ENCODE measurements at places on chromosomes 5 and 9.

- no peak for DNase-seq
Observed at GRCh38 chr9:92276331-92277032, 17.0 kb downstream of the IARS1 start.

DNA sequence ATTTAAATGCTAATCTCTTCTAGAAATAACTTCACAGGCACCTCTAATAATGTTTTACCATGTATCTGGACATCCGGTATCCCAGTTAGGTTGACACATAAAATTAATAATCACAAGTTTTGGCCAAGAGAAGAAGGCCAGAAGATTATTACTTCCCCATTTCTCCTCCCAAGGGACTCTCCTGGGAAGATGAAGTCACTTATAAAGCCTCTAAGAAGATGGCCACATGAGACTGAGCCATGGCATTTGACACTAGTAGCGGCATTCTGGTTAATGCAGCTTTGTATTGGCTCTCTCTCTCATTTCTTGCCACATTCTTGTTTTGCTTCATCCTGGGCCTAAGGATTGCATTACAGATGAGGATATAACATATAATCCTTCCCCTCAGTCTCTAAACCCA is 34.5 kb upstream of the RASA1 start:
- no peak for DNase-seq

DNA sequence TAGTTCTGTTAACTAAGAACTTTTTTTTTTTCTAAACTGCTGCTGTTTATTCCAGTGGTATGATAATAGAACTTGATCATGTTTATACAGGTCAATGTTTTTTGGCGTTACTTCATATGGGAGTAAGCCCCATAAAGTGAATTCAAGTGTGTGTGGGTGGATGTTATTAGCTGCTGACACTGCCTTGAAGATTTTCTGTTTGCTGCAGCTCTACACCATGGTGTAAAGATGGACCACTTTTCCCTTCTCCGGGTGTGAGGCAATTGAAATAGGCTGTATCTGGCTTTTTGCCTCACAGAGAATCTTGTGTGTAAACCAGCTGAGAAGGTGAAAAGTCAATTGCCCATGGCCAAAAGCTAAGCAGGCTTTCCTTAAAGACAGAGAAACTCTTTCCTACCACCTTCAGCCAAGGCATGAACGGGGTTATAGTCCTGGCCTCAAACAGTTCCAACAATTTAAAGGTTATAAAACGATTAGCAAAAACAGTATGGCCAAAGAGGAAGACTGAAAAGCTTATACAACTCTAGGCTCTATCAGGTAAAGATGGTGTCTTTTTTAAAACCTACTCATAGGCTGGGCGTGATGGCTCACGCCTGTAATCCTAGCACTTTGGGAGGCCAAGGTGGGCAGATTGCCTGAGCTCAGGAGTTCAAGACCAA is 33.9 kb upstream of the ABCA1 start:
- DNase-seq = no peak

- no peak for DNase-seq
Observed at GRCh38 chr9:132036521-132036920, 43.1 kb downstream of the MED27 start.

- DNase-seq = no peak
Observed at GRCh38 chr5:31767335-31768031, 128.6 kb downstream of the PDZD2 start.

- no peak for DNase-seq
Observed at GRCh38 chr9:101566904-101567724, 27.7 kb downstream of the PPP3R2 start.

- DNase-seq = no peak
Observed at GRCh38 chr5:21680196-21680595, 1172.9 kb downstream of the CDH12 start.

GRCh38 chr9:462606-463005 is 247.9 kb downstream of the DOCK8 start:
- DNase-seq = no peak

DNA sequence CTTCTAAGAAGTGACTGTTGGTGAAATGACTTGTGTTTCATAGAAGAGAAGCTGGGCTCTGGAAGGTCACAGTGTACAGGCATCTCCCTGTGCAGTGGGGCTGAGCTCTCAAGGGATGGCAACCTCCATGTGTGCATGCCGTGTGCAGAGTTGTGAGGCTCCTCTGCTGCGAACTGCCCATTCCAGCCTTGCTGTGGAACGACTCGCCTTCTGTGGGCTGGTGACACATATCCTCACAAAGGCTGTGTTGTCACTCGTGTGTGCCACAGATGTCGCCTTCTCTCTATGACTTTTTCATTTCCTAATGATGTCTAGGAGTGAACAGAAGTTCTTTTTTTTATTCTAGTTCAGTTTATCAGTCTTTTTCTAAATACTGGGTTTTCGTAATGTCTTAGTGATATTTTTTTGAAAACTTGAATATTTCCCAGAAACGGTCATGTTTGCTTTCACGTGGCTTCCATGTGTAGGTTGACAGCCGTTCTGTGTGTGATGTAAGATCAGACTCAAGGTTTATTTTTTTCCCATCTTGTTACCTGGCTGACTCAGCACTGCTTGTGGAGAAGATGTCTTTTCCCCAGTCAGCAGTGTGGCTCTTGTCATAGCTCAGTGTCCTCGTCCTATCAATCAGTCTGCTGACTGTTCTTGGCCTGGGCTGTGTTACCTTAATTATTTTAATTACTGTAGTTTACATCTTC is 57.3 kb upstream of the CACNA1B start:
- no peak for DNase-seq

GRCh38 chr9:82565188-82565969 is 497.6 kb downstream of the RASEF start:
- DNase-seq = no peak

DNA sequence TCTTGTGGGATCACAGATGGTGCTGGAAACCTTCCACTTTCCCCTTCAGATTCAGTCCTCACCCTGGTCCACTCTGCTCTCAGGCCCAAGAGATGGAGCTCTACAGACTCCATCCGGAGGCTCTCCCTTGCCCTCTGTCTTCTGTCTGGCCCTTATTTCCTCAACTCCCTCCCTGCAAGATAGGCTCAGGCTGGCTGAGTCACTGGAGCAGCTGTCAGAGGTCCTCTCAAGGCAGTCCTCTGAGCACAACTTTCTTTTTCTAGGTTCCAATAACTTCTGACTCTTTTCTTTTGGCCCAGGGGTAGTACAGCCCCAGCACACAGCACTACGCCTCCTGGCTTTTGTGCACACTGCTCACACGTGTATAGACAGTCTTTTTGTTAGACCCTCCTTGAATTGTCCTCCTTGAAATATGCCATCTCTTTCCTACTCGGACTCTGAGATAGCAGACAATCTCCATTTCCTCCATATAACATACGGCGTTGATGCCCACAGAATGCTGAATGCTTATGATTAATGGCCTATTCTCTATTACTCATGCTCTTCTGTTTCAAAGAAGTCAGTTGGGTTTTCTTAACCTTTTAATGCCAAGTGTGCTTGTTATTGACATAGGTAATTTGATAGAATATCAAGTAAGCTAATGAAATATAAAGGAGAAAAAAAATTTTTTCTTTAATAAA is 193.1 kb downstream of the SLC12A2 start:
- DNase-seq = no peak

DNA sequence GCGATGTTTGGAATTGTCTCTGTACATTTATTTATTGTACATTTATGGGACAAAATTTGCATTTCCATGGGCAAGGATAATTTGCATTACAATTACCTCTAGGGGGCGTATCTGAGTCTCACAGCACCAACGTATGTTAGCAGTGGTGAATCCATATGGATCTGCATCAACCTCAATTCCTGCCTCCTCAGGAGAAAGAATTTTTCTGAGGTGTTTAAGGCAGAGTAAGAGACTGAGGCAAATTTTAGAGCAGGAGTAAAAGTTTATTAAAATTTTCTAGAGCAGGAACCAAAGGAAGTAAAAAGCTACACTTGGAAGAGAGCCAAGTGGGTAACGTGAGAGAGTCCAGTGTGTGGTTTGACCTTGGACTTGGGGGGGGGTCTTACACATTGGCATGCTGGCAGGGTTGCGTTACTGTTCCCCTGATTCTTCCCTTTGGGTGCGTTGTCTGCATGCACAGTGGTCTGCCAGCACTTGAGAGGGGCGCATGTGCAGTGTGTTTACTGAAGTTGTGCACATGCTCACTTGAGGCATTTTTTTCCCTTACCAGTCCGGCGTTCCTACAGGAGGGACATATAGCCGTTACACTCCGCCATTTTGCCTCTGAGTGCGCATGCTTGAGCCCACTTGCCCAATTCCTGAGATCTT is 21.0 kb upstream of the RAB14 start:
- no peak for DNase-seq

DNA sequence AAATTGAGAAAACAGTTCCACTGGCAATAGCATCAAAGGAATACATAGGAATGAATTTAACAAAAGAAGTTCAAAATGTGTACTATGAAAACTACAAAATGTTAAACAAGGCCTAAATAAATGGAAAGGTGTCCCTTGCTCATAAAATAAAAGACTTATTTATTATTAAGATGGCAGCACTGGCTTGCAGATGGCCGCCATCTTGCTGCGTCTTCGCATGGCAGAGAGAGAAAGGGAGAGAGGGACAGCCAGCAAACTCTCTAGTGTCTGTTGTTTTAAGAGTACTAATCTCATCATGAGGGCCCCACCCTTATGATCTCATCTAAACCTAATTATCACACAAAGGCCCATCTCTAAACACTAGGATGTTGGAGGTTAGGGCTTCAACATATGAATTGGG is 47.1 kb downstream of the ABLIM3 start:
- DNase-seq = no peak

GRCh38 chr5:6508931-6509330 is 60.3 kb downstream of the UBE2QL1 start:
- no peak for DNase-seq

DNA sequence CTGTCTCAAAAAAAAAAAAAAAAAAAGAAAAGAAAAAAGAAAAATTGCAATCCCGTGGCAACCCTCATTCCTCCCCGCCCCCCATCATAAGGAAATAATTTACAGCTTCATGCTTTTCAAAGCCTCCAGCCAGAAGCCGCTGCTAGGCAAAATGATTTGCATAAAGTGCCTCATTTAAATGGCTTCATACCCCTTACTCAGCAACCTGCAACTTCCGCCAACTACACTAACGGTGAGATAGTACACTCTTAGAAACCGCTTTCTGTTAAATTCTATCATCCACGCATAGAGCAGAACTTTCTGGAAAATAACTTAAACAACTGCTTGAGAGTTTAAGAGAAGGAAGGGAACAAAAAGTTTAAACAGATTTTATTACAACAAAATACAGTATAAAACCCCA is 17.8 kb downstream of the SERINC5 start:
- no peak for DNase-seq

- no peak for DNase-seq
Observed at GRCh38 chr5:150630461-150631325, 9.8 kb upstream of the SYNPO start.

DNA sequence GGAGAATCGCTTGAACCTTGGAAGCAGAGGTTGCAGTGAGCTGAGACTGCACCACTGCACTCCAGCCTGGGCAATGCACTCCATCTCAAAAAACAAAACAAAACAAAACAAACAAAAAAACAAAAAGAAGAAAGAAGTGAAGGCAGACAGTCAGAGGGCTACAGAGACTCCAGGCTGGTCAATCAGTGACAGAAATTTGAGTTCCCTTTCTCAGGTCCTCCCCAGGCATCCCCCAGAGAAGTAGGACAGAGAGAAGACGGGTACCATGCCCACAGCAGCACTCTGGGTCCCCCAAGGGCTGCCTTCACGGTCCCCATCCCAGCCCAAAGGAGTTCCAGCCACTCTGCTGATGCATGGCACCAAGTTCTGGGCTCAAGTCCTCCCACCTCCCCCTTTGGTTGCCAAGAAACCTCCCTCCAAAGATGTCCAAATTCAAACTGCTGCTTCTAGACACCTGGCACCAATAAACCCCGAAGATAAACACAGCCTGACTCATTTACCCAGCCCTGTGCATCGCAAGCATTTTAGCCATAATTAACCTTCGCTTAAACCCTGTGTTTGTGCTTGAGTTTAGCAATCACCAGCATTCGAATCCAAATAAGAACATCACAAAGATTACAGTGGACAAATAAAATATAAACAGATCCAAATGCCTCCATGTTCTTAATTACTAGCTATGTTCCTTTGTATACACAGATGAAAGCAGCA is 24.0 kb downstream of the SEMA4D start:
- no peak for DNase-seq

GRCh38 chr5:96214442-96215197 is 218.4 kb downstream of the PCSK1 start:
- no peak for DNase-seq

- DNase-seq = no peak
Observed at GRCh38 chr5:138890644-138891043, 15.5 kb upstream of the LRRTM2 start.

GRCh38 chr5:132526290-132526973 is 16.9 kb downstream of the IL5 start:
- DNase-seq = no peak

- no peak for DNase-seq
Observed at GRCh38 chr9:120484162-120484561, 95.8 kb downstream of the CDK5RAP2 start.

DNA sequence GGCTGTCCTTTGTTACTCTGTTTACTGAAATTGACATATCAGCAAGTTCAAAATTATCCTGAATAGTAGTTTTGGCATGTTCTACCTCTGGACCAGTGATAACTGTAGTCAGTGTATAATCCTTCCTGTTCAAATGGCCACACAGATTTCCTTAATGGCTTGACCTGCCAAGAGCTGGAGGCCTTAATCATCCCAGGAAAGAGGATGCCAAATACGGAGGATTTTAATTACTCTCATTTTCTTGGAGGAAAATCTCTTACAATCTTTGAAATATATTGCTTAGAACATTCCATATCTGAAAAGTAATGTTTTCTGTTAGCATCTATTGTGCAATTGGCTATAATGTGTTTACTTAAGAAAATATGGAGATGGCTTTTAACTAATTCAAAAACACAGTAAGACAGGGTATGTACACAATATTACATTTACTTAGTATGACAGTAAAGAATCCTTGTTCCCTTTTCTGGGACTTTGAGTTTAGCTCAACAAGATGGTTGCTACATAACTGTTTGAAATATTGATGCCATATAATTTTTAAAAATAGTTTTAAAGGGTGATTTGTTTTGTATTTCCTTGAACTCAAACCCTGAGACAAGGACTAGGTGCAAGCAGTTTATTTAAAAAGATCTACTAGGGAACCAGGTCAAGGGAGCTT is 68.9 kb upstream of the SELENOP start:
- no peak for DNase-seq

- DNase-seq = no peak
Observed at GRCh38 chr9:108052431-108053080, 563.0 kb upstream of the KLF4 start.

DNA sequence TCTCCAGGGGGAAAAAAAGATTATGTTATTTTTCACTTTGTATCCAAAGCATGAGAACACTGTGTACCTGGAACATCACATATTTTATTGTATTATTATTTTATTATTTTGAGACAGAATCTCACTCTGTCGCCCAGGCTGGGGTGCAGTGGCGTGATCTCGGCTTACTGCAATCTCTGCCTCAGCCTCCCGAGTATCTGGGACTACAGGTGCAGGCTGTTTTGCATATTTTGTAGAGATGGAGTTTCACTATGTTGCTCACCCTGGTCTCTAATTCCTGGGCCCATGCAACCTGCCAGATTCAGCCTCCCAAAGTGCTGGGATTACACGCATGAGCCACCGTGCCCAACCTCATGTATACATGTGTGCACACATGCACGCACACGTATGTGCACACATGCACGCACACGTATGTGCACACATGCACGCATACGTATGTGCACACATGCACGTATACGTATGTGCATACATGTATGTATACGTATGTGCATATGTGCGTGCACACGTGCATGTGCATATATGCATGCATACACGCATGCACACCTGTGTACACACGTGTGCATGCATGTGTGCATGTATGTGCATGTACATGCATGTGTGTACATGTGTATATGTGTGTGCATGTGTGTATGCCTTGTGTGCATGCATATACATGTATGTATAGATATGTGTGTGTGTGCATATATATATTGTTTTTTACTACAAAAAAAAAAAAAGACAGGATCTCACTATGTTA is 9.5 kb upstream of the UGCG start:
- DNase-seq = no peak

Measured in DMS79 (cell line).